ENCODE measurements at places on chromosomes 7 and 10.
A peak's percentile ranks its signal among the peaks of the same experiment; 100 is the strongest.

DNA sequence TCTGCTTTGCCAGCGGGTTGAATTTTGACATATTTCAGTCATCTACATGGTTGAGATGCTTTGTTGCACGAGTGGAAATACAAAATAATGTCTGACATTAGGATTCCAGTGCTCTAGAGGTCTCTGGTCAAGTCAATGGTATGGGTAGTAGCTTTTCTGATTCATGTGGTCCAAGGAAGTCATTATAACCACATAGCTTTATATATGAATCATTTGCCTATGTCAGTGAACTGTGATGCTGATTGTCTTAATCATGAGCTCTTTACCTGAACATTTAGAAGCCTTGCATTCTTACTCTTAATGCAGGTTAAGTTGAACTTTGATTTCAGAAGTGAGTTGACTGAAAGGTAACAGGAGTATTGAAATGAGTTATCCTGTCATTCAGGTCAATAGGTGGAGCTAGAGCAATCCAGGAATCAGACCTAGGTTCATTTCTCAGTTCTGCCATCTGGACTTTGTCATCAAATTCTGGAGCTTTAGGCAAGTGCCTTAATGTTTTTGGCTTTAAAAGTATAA, 3.3 kb downstream of the MAPK8 start:
- no peak for DNase-seq

DNA sequence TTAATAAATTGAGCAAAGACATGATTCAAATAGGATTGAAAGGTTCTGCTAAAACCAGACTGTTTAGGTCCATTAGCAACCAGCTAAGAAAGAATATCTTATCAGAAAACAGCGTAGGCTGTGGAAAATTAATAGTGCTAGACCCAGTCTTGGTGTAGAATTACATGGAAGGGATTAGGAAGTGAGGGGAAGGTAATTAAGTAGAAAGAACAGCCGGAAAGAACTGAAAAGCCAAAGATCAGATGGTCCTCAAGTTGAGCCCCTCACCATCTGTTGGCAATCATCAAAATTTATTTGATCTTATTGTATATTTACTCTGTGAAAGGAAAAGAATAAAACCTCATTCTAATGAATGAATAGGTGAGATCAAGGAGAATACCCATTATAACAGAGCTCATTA, 50.1 kb downstream of the COL1A2 start:
- no peak for DNase-seq

DNA sequence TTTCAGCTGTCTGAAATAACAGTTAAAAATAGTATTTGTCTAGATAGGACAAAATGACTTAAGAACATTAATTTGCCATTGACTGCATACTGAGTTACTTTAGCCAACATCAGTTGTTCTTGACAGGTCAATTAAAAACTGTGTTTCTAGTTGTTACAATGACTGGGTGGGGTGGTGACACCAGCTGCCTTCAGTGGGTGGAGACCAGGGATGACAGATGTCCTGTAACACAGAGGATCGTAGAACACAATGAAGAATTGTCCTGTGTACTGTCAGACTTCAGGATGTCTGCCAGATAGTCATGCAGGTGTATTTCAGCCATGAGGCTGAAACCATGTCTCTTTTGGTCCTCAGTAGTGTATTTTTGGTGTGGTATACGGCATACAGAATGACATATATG, 24.4 kb downstream of the TRUB1 start:
- no peak for DNase-seq

- no peak for DNase-seq
These were observed 31.5 kb downstream of the CDNF start for GRCh38 chr10:14806318-14806717.

DNA sequence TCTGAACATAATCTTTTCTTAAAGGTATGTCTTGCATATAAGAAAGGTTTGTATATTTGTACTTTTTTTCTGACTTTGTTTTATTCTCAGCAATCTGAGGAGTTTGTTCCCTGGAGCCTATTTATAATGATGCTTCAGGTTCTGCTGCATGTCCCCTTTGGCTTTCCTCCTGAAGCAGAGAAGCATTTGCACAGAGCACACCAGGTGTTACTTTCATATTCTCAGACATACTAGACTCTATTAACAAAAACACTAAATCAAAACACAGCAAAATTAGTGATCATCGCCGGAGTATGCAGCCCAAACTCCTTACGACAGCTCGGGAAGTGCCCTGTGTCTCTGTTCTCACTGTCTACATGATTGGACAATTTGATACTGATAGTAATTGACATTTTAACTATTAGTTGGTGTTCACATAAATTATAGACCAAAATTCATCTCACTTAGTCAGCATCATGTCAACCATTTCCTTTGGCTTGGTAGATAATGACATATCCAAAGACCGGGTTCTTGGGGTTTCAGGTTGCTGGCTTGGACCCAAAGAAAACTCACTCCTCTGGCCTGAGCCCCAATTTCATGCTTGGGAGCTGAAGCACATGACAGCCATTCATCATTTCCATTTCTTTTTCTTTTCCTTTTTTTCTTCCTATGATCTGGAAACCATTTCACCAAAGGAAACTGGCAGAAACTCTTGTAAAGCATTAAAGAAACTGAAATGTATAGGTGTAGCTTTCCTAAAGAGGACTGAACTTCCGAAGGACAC, 400.1 kb upstream of the NRP1 start:
- DNase-seq: no peak

DNA sequence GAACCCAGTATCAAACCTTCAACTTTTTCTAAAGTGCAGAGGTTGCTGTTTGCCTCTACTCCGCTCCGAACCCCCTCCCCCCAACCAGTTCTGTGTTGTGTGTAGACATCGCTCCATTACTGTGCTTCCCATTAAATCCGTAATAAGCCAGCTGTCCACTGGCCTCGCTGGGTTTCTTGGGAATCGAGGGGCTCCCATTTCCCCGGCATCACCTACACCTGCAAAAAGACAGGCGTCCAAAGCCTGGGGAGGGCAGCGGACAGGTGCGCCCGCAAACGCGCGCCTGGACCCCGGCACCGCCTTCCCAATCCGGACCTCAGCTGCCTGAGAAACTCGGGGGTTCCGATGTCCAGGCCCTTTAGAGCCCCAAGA, 631 bp downstream of the RTKN2 start:
- no peak for DNase-seq

DNA sequence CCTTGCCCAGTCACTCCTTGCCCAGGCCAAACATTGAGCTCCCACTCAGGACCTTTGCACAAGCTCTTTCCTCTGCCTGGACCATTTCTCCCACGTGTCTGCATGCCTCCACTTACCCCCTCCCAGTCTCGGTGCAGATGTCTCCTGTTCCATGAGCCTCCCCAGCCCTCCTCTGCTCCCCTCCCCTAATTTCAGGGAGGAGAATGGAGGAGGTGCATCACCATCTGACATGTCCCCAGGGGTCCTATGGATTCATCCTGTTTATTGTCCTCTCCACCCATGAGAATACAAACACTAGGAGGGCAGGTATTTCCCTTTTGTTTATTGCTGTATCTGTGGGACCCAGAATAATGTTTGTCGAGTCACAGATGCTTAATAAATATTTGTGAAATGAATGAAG, 8.6 kb upstream of the GRID2IP start:
- DNase-seq: no peak

DNA sequence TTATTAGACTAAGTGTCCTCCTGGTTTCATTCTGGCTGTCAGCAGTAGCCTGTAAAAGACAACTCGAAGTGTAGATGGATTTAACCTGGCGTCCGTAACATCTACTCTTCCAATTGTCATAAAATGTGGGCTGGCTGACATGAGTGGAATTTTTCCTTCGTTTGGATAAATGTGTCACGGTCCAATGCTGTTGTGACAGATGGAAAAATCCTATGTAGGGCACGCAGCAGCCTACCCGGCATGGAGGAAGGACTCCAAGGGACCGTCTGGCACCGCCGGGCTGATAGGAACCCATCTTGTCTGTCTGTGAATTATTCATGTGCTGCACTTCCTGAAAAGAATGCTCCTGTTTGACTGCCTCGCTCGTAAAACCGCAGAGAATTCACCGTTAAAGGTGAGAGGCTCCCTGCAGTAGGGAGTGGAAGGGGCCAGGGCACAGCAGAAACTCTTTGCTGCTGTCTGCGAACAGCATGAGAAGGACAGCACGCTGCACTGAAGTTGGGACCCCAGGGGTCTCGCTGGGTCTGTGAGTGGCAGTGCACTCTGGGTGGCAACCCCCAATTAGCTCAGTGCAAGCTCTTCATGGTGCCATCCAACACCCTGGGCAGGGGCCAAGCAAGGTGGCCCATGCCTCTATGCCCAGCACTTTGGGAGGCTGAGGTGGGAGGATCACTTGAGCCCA, 1.6 kb upstream of the ORAI2 start:
- DNase-seq: peak; percentile 40

DNA sequence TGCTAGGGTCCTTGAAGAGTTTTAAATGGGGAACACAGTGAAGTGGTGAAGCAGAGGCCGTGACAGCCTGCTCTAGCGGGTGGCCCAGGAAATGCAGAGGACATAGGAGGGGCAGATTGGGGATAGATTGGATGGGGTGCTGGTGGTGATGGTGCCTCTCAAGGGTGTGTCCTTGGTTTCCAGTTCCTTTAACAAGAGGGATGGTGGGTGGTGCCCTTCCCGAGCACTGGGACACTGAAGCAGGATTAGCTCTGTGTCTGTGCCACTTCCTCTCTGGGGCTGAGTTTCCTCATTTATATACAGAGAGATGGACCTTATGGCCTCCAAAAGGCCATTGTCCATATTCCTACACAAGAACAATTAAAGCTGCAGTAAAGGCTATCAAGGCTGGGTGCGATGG, 285.5 kb downstream of the TCF7L2 start:
- no peak for DNase-seq

DNA sequence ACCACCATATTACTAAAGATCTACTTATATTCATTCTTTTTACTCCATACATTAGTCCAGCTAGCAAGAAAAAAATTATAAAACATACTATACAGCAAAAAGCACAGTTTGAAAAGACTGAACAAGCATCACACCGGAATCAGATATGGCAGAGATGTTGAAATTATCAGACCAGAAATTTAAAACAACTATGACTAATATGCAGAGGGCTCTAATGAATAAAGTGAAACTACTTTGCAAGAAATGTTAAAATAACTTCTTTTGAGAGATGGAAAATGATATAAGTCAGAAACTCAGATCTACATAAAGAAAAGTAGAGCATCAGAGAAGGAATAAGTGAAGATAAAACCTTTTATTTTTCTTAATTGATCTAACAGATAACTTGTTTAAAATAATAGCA, 50.9 kb downstream of the SGCE start:
- DNase-seq: no peak

DNA sequence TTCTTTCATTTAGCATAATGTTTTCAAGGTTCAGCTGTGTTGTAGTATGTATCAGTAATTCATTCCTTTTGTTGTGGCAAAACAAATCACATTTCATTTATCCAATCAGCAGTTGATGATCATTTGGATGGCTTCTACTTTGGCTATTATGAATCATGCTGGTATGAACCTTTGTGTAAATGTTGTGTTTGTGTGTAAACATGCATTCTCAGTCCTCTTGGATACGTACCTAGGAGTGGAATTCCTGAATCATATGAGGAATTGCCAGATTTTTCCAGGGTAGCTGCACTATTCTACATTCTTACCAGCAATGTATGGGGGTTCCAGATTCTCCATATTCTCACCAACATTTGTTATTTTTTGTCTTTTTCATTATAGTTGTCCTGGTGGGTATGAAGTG, 578.5 kb upstream of the MKI67 start:
- no peak for DNase-seq

- DNase-seq: no peak
These were observed 8.1 kb downstream of the PGAM1 start for GRCh38 chr10:97434055-97434454.

GRCh38 chr7:107909445-107909844, 18.5 kb downstream of the DLD start:
- DNase-seq: no peak

GRCh38 chr7:97499204-97499603, 232.7 kb upstream of the TAC1 start:
- no peak for DNase-seq

DNA sequence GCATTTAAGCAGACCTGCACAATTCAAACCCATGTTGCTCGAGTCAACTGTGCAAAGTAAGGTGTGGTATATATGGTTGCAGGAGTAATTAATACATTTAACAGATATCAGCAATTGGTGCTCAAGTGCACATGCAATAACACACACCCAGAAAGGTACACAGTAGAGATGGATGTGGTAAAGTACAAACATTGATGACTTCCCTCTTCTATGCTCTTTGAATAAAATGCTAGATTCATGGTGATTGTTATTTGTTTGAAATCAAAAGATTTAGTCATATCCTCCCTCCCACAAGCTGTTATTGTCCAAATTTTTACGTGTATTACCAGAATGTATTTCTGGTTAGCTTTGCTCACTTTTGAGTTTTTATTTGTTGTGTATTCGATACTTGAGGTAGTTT, 262.0 kb upstream of the CSTF2T start:
- no peak for DNase-seq

DNA sequence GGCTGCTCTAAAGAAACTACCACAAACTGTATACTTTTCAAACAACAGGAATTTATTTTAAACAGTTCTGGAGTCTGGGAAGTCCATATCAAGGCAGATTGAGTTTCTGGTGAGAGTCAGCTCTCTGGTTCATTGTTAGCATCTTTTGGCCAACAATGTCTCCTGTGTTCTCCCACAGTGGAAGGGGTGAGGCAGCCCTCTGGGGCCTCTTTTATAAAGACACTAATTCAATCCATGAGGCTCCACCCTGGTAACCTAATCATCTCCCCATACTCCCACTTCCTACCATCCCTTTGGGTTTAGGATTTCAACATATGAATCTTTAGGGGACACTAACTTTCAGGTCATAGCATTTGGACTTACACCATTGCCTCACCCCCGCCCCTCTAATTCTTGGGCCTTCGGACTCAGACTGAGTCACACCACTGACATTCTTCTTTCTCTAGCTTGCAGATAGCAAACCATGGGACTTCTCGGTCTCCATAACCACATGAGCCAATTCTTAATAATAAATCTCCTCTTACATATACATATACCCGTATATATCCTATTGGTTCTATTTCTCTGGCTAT, 64.3 kb upstream of the ANTXRL start:
- DNase-seq: no peak

GRCh38 chr10:103736763-103737162, 118.6 kb downstream of the SH3PXD2A start:
- DNase-seq: no peak

DNA sequence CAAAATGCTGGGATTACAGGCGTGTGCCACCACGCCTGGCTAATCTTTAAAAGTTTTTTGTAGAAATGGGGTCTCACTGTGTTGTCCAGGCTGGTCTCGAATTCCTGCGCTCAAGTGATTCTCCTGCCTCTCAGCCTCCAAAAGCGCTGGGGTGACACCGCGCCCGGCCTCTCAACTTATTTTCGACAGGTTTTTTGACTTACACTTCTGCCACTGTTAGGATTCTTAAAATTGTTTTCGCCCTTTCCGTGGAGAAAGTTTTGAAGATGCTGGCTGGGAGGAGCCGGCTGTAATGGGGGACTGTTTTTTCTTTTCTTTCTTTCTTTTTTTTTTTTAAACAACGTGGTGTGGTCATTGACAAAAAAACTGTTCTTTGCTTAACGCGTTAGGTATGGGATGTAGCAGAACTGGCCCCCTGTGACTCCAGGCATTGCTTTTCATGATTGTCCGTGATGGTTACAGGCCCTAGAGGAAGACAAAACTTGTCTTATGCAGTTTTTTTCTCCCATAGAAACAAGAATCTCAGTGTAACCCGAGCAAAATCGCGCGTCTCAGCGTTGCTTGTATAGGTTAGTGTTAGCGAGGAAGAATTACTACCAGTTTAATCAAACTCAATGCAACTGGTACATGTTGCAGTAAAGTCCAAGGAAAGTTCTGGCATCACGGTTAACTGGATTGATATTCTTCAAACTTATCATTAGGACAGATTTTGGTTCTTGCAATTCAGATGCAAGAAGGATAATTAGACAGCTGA, 72.2 kb downstream of the DAGLB start:
- DNase-seq: no peak

- DNase-seq: no peak
These were observed 12.1 kb downstream of the ENTPD7 start for GRCh38 chr10:99671386-99671785.
